Mammary epithelial cell (primary cell): ENCODE measurements at places on chromosomes 16 and 17. TPM values are rescaled to one million over a fixed set of nuclear protein-coding genes. Genes with fewer than 3 reads are reported as not detected.

DNA sequence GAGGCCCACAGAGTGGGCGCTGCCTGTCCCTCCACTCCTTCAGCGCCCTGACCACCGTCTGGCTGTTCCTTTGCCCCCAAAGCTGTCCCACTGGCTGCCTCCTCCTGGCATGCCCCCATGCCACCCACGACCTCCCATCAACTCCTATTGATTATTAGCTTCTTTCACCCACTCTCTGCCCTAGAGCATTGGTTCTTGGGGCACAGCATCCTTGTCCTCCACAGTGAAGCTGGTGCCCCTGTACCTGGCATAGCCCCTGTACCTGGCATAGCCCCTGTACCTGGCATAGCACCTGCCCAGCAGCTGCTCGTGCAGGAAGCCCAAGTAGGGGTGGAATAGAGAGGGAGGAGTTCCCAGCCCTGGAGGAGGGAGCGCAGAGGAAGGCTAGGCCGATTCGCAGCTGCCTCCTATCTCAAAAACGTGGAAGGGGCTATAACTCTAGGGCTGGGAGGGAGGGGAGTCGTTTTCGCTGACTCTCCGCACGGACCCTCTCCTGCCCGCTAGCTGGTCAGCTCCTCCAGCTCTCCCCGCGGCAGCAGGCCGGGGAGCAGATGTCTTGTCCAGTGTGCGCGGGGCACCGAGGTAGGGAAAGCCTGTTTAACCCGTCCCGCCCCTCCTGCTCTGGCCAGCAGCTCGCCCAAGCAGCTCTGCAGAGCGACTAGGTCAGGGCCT is 5.7 kb upstream of the ACTG1 start:
- no peak for DNase-seq

DNA sequence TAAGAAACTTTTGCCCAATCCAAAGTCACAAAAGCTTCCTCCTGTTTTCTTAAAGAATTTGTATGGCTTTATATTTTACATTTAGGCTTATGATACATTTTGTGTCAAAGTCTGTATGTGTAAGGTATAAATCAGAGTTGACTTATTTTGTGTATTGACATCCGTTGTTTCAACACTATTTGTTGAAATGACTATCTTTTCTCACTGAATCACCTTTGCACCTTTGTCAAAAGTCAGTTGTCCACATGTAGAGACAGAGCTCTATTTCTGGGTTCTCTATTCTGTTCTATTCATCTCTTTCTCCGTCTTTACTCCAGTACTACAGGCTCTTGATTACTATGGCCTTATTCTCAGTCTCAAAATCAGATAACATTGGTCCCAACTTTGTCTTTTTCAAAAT is 73.2 kb downstream of the C16orf78 start:
- DNase-seq: no peak

The KRTAP4-1 gene
- not detected for polyA plus RNA-seq

The PMFBP1 gene
- polyA plus RNA-seq: 0.07 TPM

GRCh38 chr16:87534030-87534653 is 41.3 kb upstream of the ZCCHC14 start:
- DNase-seq: no peak

The CIBAR2 gene
- polyA plus RNA-seq: not detected

DNA sequence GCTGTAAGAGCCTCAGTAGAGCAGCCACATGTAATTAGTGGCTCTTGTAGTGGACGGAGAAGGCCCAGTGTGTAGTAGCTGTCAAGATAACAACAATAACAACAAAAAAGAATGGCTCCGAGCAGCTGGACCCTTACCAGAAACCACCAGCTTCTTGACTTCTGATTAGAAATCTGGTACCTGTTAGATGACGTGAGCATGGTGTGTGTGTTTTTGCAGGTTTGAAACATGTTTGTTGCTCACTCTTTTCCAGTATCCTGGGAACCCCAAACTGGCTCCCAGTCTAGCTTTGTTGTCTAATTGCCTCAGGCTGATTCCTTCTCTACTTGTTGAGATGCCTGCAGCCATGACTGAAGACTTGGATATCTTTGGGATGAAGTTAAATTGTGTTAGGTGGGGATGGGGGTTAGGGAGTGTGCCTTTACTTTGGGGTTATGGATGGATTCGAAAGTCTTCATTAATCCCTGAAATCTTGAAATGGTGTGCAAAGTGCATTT is 21.0 kb downstream of the IGF2BP1 start:
- no peak for DNase-seq

- DNase-seq: no peak
Observed at GRCh38 chr16:66441586-66442375, 14.7 kb downstream of the BEAN1 start.

GRCh38 chr16:29862383-29862883 is 593 bp downstream of the CDIPT start:
- DNase-seq: peak; percentile 30

DNA sequence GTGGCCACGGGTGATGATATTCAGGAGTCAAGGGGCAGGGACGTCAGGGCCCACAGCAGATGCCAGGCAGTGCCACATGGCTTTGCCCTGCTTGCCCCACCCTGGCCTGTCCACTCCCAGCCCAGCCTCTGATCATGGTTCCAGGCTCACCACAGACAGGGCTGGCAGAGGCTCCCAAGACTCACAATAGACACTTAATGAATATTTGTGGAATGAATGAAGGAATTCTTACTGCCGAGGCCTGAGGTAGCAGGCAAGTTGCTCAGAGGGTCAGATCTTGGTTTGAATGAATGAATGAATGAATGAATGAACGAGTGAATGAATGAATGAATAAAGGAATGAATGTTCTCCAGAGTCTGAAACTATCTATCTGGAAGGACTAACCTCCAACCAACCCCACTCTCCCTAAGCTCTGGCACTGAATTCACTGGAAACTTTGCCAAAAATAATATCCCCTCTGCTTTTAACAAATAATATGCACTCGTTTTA is 60.9 kb downstream of the RAI1 start:
- DNase-seq: no peak

DNA sequence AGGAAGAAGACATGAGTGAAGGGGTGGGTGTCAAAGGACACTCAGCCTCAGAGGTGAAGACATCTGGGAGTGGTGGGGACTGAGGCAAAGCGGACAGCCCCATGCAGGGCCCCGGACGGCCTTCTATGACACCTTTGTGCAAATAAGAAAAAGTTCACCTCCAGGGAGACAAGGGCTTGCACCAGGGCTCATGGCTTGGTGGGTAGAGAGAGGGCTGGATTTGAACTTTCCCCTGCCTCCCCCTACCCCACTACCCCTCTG is 30.5 kb downstream of the LRRC75A start:
- no peak for DNase-seq

DNA sequence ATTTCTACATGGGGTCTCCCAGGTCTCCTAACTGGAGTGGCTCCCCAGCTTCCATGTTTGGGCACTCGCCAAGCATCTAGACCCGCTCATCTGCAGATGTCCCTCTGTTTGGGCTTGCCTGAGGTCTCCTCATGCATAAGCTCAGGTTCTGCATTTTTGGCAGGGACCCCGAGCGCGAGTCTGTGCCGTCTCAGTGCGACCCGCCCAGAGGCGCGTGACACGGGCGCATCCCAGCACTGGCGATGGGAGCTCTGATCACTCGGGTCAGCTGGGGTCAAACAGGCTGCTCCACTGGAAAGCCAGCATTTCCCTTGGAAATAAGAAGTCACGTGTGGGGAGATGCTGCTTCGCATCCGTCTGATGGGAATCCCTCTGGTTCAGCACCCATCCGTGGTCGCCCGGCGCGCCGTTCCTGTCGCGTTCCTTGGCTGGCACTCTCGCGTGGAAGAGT is 56.9 kb upstream of the FASN start:
- no peak for DNase-seq

The SLC47A1 gene
- polyA plus RNA-seq: 0.37 TPM

- DNase-seq: no peak
Observed at GRCh38 chr16:85400305-85401205, 212.6 kb upstream of the GSE1 start.

GRCh38 chr16:81855552-81856153 is 76.6 kb downstream of the PLCG2 start:
- DNase-seq: no peak

GRCh38 chr17:2952174-2952845 is 111.1 kb downstream of the OR1D5 start:
- no peak for DNase-seq

DNA sequence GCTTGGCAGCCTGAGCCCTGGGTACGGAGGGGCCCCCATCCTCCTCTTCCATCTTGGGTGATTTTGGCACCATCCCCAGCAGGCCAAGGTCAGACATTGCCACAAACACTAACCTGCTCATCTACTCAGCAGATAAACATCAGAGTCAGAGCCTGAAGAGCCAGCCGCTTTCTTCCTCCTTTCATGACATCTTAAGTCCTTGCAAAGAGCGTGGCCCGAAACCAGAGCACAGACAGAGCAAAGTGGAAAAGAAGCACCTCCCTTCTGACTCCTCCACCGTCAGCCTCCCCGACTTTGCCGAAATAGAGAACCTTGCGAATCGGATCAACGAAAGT is 60.4 kb upstream of the RPH3AL start:
- DNase-seq: no peak

GRCh38 chr16:71412270-71413160 is 29.3 kb downstream of the TLE7 start:
- DNase-seq: peak; percentile 49

The MYH2 gene
- polyA plus RNA-seq: not detected

The ACE gene
- polyA plus RNA-seq: 0.19 TPM

DNA sequence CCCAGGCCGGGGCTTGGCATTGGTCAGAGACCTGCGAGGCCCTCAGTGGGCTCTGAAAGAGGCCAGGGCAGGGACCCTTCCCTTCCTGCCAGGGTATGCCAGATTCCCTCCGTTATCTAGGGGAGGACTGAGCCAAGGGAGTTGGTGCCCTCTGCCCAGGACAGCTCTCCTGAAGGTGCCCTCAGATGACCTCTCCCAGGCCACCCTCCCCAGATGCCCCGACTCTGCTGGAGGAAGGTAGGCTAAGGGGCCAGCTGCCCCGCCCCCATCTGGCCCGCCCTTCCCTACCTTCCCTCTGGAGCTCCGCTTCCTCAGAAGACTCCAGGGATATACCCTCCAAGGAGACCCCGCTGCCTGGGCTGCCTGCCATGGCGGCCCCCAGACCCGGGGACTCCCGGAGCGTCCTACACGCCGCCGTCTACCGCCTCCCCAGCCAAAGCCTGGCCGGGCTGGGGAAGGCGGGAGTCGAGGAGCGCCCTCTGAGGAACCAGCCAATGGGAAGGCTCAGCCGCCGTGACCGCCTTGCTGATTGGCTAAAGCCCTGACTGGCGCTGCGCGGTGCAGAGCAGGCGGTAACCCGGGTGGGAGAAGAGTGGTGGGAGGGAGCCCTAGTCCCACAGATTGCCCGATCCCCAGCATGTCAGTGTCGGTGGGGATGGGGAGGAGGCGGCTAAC is 7.0 kb downstream of the MPP2 start:
- DNase-seq: peak; percentile 68

The CCL7 gene
- polyA plus RNA-seq: not detected
